ENCODE measurements at places on chromosomes 2 and 18.

- DNase-seq, result no peak
Observed at GRCh38 chr2:122267947-122268346, 512.5 kb downstream of the TSN start.

- no peak for DNase-seq
Observed at GRCh38 chr2:31383471-31384153, 30.9 kb downstream of the XDH start.

GRCh38 chr2:42102024-42102590, 54.3 kb downstream of the PKDCC start:
- peak; percentile 92 for DNase-seq

DNA sequence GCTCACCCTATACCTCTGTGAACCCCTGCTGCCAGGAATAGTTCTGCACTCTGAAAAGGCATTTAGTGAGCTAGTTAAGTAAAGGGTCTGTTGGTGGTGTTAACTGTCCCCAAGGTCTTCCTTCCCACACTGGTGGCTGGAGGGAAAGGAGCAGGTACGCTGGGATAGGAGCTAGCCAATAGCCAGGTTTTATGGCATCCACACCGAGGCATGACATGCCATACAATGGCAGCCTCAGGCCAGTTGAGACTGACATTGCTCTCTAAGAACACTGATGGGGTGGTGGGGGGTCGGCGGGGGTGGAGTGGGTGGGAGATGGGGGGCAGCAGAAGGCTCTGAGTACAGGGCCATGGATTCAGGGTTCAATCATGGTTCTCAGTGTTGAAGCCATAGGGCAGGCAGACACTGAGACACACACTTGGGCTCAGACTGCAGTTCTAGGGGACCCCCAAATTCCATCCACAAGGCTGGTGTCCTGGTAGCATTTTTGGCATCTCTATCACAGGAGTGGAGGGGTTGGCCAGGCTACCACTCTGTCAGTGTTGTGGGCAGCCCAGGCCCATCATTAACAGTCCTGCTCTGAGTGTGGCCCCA, 136.0 kb downstream of the CTIF start:
- no peak for DNase-seq

GRCh38 chr2:219672406-219672805, 45.0 kb downstream of the SLC4A3 start:
- no peak for DNase-seq

GRCh38 chr2:11775384-11775783, 29.0 kb downstream of the LPIN1 start:
- no peak for DNase-seq

All from stimulated activated CD4-positive, alpha-beta T cell treated with anti-CD3 and anti-CD28 coated beads, TNF-alpha, amount 100 ng/mL, for 1 hour (primary cell).